CD4-positive, alpha-beta T cell treated with Interleukin-6 at 100 ng/mL for 8 hours (primary cell): ENCODE measurements at places on chromosomes 2 and 18.

DNA sequence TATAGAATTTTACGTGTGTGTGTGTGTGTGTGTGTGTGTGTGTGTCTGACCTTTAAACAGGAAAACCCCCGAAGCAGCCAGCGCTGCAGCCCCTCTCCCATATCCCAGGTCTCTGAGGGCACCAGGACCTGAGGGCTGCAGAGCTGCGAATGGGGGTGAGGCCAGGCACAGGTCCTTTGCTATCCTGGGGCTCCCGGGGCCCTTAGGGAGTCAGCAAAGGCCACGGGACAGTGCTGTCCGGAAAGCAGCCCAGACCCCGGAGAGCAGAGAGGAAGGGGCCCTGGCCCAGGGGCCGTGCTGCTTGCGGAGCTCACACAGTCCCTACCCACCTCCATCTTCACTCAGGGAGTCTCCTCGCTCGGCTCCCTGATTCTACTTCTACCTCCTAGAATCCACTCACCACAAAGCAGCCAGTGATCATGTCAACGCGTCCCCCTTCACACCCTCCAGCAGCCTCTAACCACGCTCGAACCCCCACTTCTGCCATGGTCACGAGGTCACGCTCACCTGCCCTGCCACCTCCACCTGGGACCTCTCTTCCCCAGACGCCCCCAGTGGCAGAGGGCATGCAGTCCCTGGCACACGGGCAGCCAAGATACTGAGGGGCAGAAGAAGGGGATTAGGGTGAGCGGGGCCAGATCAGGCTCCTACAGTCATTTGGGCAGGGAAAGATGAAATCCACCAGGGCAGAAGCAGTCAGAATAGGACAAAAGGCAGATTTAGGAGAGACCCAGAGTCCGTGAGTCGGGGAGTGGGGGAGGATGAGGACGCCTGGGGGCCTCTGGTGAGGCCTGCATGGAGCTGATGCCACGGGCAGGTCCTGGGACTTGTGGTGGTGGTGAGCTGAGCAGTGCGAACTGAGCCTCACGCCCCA, 86.7 kb downstream of the USP40 start:
- no peak for DNase-seq

GRCh38 chr2:573805-574392, 103.3 kb downstream of the TMEM18 start:
- DNase-seq: no peak

- DNase-seq: no peak
These were observed 180.5 kb downstream of the DIS3L2 start for GRCh38 chr2:232142049-232142448.

DNA sequence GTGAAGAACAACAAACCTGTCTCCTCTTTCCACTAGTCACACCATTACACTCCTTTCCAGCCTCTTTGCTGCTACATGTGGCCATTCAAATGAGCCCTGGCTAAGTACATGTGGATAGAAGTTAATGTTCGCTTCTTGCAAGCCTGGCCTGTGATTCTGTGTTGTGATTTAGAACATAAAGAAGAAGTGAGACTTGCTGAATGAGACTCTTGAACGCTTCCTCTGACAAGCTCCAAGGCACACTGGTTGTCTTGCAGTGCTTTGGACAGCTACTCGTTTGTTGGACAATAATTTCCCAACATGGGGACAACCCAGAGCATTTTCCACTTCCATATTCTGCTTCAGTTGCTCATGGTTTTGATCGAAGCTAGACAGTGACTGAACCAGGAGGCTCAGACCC, 57.3 kb downstream of the CCDC74A start:
- no peak for DNase-seq

DNA sequence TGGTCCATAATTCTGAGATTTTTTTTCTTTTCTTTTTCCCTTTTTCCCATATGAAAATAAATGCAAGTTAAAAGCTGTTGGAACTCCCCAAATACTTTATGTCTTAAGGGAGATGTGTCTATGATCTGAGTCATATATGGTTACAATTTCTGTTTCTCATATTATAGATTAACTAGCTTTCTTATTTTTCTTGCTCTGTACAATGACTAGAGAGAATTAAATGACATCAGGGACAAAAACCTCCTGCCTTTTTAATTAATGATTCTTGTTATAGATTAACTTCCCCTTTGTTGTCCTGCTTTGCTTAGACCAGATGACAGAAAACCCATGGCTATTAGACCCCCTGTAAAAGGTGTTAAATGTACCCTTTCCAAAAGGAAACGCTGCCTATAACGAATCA, 643.9 kb upstream of the NXPH2 start:
- no peak for DNase-seq
